ENCODE measurements at places on chromosomes 6 and 20.

DNA sequence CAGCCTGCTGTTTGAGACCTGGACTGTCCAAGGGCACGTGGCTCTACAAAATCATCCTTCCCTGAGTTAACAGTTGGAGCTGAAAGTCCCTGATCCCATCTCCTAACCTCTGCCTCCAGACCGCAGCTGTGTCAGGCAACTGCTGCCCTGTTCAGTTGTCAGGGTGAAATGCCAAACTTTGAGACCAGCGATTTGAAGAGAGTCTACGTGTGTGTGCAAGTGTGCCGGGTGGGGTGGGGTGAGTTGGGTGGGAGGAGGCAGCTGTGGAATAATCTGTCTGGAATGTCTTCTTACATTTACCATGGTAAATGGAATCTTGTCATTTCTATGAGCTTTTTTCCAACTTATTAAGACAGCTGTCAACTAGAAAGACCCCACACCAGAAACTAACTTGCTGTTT lies 81.0 kb upstream of the FAM8A1 start:
- DNase-seq, result no peak

GRCh38 chr6:168582571-168582981 lies 141.6 kb downstream of the SMOC2 start:
- no peak for DNase-seq

- no peak for DNase-seq
Measured at GRCh38 chr6:163818719-163819118, 404.2 kb downstream of the QKI start.

GRCh38 chr20:19213946-19214490 lies 1.6 kb downstream of the SLC24A3 start:
- no peak for DNase-seq

DNA sequence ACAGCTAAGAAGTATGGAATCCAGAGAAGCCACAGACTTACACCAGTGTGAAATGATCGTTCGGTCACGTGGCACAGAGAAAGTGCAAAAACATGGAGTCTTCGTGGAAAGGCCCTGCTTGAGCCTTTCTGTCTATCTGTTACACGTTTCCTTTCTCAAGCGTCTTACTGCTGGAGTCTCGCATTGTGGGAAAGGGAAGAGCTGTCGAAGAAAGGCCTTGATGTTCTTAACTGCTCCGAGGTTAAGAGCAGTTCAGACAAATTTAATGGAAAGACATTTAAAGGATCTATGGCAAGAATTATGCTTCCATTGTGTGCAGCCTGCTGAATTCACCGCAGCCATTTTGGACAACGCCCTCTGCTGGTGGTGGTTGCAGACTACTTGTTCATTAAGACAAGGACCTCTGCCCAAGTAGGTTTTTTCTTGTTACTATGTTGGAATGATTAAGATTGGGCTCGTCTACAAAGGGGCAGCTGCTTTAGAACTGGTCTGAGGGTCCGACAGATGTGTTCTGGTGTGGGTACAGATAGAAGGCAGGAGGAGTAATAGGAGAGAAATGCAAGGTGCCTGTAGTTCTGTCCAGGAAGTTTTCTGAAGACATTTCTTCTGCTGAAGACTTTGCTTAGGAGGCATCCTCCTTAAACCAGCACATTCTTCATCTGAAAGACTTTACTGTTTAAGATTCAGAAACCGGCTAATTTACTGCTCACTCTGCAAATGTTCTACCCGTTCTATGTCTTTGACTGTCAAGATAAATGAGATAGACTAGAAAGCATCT lies 24.7 kb upstream of the CCN6 start:
- DNase-seq, result peak; percentile 66

- no peak for DNase-seq
Measured at GRCh38 chr6:131831392-131831791, 23.6 kb downstream of the ENPP1 start.

GRCh38 chr6:135128268-135128914 lies 52.7 kb upstream of the MYB start:
- DNase-seq, result no peak

DNA sequence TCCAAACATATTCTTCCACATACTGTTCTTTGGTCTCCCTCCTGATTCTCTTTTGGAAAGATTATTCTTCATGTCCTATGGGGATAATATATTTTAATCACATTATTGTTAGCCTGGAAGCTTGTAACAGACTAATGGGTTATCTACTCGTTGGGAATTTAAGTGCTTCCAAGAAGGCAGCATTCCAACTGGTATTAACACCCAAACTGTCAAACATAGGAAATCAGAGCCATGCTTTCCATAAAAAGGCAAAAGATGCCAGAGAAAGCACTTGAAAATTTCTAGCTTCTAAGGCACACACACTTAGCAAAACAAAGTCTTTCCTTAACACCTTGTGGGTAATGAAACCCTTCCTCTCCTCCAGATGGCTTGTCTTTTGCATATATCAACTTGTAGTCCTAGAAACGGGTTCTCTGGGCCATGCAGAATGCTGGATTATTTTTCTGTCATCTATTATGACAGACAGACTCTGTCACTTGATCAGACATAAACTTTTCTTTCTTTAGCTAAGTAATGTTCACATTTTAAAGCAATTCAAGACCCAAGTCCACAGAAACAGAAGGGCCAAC lies 41.5 kb downstream of the B4GALT5 start:
- no peak for DNase-seq

DNA sequence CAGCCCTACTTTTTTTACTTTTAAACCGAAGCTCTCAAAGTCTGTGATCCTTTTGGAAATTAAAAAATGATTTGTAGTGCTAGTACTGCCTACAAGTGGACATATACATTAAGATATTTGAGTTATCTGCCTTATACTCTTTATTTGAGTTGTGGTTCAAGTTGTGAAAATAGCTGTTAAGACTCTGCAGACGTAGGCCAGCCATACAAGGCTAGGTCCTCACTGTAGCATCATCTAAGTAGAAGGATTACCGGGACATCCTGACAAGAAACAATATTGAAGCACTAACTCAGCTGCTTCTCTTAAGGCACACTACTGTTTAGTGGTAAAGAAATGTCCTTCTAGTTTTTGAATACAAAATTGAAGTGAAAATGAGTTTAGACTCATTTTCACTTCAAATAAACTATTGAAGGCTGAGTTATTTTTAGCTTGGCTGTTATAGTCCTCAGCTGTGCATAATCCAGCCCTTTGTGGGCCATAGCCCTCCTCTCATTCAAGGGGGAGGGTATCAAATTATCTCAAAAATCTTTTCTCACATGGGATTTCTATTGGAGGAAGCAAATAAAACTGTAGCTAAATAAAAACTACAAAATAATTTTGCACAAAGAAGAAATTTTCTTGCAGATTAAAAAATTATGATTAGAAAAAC lies 68.1 kb downstream of the JAG1 start:
- DNase-seq, result no peak

- no peak for DNase-seq
Measured at GRCh38 chr6:45972795-45973503, 42.7 kb downstream of the CLIC5 start.

- DNase-seq, result no peak
Measured at GRCh38 chr6:72553531-72554511, 68.0 kb upstream of the KCNQ5 start.

DNA sequence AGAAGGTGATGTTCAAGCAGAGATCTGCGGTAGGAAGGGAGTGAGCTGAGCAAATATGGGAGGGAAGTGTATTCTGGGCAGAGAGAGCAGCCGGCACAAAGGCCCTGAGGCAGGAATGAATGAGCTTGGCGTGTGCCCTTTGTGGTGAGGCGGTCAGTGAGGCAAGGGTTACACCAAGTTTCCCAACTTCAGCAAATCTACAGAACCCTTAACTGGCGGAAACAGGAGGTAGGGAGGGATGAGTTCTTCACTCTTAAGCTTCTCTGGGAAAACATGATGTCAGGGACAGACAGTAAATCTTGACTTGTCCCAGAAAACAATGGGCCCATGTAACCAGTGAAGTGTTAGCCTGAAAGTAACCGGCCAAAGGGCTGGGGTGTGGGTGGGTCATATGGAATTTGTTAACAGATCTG lies 97.1 kb upstream of the PTPN1 start:
- DNase-seq, result no peak

DNA sequence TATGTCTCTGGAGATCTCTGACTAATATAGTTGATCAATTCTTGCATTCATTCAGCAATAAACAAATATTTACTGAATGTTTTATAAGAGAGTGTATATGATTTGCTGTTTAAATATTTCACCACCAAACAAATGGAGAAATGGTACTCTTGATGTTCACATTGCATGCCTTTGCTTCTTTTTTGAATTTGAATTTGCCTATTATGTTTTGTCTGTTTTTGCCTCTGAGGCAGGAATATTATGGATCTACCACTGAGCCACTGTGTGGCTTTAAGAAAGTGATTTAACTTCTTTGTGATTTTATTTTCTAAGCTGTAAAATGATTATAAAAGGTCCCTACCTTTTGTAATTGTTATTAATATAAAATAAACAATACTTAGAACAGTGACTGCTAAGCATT lies 345.0 kb downstream of the DOK5 start:
- DNase-seq, result no peak

- no peak for DNase-seq
Measured at GRCh38 chr20:20820785-20821483, 108.5 kb upstream of the RALGAPA2 start.

DNA sequence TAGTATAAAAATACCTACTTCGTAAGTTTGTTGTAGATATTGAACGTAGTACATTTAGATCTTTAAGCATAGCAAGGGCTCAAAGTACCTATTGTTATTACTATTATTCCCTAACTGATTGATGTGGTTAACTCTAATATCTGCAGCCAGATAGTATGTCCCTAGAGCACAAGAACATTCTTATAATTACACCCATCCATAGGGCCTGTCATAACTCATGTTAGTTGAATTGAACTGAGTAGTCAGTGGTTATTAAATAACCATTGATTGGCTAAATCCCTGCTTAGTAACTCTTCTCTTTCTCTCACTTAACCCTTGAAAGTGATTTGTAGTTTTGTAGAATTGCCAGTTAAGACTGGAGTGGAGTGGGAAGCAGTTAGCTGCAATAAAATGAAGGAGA lies 207.5 kb upstream of the HS3ST5 start:
- no peak for DNase-seq

DNA sequence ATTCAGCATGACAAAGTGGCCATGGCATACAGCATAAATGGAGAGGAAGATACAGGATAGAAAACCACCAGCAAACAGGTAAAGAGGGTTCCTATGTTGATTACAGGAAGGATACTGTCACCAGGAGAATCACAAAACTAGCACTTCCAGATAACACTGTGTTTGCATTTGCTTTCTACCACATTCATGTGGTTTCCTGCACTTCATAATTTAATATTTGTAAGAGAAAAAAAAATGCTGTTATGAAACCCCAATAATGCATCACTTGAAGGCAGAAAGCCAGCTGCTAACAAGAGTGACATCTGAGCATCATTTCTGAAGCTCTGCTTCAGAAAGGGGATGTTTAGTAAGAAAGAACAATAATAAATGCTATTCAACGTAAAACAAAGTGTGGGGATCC lies 106.6 kb downstream of the ATXN1 start:
- no peak for DNase-seq
